Mesenteric fat pad (tissue), 1 donor: ENCODE measurements at places on chromosomes 3 and 15. TPM values are rescaled to one million over a fixed set of nuclear protein-coding genes. Genes with fewer than 3 reads are reported as not detected.

Gene CCDC13
- 1.3 TPM for total RNA-seq

Gene KNG1
- total RNA-seq, result not detected

Gene TRPC1
- 4.2 TPM for total RNA-seq

Gene FOXB1
- total RNA-seq, result not detected

Gene TRIM42
- not detected for total RNA-seq

Gene PRR23B
- not detected for total RNA-seq

Gene TRIM59
- total RNA-seq, result 0.48 TPM

GRCh38 chr3:61008998-61009380 is 242.3 kb downstream of the FHIT start:
- DNase-seq, result no peak

- no peak for DNase-seq
Observed at GRCh38 chr15:56919031-56919608, 676 bp downstream of the TCF12 start.

DNA sequence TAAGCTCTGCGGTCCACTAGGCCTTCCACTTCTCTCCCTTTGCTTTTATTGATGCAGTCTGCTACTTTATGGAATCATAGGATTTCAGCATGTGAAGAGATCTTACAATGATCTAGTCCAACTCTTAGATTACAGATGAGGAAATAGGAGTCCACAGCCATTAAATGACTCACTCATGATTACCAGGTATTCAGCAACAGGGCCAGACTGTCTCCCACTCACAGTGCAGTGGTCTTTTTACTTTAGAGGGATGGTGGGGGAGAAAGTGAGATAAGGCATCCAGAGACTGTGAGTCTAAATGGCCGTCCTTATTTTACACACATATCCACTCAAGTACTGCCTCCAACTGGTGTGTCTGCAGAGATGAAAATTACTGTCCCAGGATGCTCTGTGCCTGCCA is 88.5 kb upstream of the SKOR1 start:
- no peak for DNase-seq

DNA sequence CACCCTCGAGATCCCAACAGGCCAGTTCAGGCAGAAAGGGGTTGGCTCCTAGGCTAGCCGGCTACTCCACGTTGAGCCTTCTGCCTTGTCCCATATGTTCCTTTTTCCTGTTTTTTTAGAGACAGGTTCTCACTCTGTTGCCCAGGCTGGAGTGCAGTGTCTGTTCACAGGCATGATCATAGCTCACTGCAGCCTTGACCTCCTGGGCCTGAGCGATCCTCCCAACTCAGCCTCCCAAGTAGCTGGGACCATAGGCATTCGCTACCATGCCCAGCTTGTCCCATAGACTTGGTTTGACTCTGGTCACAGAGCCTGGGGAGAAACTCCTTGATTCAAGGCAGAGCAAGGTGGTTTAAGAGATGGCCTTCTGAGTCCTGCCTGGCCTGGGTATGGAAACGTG is 32.3 kb downstream of the ZNF710 start:
- DNase-seq, result no peak

- DNase-seq, result no peak
Observed at GRCh38 chr3:142828703-142829305, 60.1 kb downstream of the PCOLCE2 start.

DNA sequence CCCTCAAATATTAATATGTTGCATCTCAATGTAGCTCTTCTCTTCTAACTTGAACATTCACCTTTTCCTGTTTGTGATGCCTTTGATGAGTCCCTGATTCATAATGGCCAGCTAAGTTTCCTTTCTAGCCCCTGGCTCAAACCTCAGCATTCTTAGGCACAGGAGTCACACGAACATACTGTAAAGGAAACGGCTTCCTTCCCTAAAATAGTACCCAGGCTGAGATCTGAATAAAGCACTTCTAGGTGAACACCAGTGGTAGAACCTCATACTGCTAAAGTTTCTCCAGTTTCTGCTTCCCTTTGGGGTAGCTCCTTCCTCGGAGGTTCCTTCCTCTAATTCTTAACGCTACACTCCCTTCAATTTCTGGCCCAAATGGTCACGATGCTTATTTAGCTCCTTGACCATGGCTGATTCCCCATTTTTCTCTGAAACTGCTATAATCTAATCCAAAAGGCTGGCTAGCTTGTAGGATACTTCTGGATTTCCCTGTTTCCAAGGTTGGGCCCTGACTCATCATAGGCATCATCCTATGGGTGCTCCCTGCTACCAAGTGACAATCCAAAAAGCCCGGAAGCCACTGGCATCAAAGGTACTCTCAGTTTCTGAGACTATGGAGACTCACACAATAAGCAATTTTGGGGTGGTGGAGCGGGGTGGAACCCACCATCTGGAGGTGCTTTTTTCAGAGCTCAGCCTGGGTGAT is 2.4 kb downstream of the ANAPC13 start:
- DNase-seq, result no peak

DNA sequence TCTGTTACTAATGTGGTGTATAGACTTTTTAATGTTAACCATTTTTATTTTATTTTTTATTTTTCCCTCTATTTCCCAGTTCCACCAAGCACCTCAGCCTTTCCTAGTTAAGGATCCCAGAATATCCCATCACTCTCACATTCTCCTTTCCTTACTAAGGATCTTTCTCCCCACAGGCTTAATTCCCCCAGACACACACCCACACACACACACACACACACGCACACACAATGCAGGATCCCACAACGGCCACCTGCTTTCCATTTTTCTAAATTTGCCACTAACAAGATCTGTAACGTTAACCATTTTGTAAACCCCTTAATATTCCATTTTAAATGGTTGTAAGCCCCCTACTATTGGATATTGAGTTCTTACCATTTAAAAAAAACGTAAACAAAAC is 404.1 kb downstream of the ZIC1 start:
- no peak for DNase-seq

DNA sequence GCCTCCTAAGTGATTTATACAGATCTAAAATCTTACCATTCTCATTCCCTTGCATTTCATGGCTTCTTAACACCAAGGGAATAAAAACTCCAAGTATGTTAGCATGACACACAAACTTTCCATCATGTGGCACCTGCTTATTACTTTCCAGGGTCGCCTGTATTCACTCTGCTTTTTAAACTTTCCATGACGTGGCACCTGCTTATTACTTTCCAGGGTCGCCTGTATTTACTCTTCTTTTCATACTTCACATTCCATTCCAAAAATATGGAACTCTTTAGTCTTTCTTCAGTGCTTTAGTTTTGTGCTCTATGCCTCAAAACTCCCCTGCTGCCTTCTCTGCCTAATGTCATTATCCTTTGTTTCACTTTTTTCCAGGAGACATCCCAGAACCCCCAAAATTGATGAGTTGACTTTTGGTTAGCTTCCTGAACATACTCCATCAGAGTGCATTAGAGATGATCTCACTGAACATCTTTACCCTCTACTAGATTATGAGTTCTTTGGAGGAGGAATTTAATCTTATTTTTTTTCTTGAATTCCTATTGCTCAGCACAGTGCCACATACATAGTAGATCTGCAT is 47.0 kb downstream of the CALML4 start:
- DNase-seq, result no peak

GRCh38 chr15:65816441-65816840 is 24.3 kb upstream of the DENND4A start:
- DNase-seq, result no peak

DNA sequence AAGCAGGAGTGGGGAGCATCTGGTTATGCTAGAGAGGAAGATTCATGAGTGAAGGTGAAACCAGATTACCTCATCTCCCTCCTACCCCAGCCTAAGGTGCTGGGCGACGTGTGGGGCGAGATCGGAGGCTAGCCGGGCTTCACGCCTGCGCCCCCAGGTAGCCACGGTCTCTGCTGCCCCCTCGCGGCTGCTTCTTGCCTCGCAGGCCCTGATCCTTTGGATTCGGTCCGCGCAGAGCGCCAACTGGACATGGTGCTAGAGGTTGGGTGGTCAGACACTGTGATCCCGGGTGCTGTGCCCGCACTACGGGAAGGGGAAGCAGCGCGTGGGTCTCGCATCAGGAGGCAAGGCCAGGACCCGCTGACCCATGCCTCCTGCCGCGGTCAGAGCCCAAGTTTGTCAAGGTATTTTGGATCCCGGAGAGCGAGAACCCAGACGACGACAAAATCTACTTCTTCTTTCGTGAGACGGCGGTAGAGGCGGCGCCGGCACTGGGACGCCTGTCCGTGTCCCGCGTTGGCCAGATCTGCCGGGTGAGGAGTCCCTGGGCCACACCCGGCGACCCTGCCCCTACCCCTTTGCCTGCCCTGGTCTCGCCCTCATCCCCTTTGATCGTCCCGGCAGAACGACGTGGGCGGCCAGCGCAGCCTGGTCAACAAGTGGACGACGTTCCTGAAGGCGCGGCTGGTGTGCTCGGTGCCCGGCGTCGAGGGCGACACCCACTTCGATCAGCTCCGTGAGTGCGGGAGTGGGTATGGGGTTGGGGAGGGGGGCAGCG is 4.2 kb downstream of the SEMA3B start:
- DNase-seq, result peak; percentile 98

- no peak for DNase-seq
Observed at GRCh38 chr3:131328721-131329120, 52.9 kb upstream of the NUDT16 start.
